GM12865 (cell line): ENCODE measurements at places on chromosomes 16 and 17.

- peak; percentile 69 for DNase-seq
Measured at GRCh38 chr17:42221886-42222745, 27.8 kb upstream of the GHDC start.

DNA sequence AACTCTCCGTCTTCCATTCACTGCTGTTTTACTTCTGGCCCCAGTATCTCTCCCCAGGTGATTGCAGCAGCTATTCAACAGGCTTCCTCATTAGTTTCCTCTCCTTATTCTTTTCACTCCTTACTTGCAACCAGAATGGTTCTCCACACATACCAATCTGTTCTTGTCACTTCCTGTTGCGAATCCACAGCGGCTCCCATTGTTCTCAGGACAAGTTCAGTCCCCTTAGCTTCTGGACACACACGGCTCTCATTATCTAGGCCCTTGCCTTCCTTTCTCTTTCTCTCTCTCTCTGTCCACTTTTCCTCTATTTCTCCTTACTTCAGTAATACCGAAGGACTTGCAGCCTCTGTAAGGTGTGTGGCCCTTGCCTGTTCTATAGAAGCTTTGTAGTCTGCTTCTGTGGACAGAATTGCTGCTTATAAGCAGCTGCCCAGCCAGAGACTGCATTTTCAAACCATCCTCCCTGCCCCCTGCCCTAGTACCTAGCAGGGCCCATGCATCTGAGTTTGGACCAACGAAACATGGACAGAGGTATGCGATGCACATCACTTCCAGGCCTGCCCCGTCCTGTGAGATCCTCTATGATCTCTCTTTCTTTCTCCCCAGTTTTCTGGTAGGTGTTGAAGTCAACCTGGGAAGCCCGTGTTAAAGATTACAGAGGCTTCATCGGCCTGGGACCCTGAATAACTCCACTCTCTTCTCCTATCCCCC is 45.7 kb downstream of the VAT1L start:
- no peak for DNase-seq

DNA sequence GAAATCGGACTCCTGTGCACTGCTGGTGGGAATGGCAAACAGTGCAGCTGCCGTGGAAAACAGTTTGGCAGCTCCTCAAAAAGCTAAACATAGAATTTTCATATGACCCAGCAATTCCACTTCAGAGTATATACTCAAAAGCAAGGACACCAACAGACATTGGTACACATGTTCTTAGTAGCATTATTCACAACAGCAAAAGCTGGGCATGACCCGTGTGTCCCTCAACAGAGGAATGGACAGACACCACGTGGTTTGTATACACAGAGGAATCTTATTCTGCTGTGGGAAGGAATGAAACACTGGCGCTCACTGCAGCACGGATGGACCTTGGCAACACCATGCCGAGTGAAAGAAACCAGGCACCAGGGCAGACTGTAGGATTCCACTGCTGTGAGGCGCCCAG is 16.0 kb downstream of the NPTX1 start:
- no peak for DNase-seq

- DNase-seq: no peak
Measured at GRCh38 chr17:38914741-38915638, 10.4 kb upstream of the LASP1NB start.

GRCh38 chr16:12833926-12834325 is 30.2 kb upstream of the CPPED1 start:
- no peak for DNase-seq

DNA sequence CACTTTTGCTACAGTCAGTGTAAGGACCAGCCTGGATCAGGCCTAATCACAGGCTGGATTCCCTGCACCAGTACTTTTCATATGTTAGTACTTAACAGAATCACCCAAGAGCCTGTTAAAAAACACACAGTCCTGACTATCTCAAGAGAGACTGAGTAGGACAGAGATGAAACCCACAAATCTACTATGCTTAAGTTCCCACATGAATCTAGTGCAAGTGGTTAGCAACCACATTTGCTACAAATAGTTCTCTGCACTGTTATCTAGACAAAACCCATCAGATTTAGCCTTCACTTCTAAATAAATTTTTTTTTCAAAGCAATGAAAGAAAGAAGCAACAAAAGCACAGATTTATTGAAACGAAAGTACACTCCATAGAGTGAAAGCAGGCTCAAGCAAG is 38.9 kb downstream of the SSH2 start:
- peak; percentile 12 for DNase-seq

- DNase-seq: no peak
Measured at GRCh38 chr17:20256144-20256543, 211.2 kb downstream of the LGALS9B start.

GRCh38 chr16:51500306-51500705 is 349.2 kb upstream of the SALL1 start:
- DNase-seq: no peak

- no peak for DNase-seq
Measured at GRCh38 chr17:72972263-72972951, 120.1 kb downstream of the SLC39A11 start.

DNA sequence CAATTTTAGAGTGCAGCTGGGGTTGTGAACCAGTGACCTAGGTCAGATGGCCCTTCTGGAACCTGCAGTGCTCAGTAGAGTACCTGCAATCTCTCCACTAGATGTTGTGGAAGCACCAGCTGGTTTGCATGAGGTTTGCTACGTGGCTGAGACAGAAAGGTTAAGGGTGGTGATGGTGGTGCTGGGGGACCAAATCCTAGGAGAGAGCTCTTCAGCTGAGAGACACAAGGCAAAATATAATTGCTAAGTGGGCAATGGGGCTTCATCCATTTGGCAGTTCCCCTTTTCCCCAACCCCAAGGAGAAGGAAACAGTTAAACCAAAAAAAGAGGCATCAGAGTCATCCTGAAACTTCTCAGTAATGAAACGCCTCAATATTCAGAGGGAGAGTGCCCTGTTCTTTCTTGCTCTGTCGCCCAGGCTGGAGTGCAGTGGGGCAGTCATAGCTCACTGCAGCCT is 13.9 kb downstream of the ITPRIPL2 start:
- DNase-seq: peak; percentile 76

- no peak for DNase-seq
Measured at GRCh38 chr16:10951026-10951425, 6.7 kb downstream of the CLEC16A start.

GRCh38 chr17:5286846-5287245 is 4.8 kb downstream of the RABEP1 start:
- DNase-seq: no peak

GRCh38 chr17:2056206-2057174 is 1.6 kb downstream of the HIC1 start:
- DNase-seq: peak; percentile 88

- DNase-seq: no peak
Measured at GRCh38 chr17:2385240-2386210, 15.3 kb downstream of the MNT start.

DNA sequence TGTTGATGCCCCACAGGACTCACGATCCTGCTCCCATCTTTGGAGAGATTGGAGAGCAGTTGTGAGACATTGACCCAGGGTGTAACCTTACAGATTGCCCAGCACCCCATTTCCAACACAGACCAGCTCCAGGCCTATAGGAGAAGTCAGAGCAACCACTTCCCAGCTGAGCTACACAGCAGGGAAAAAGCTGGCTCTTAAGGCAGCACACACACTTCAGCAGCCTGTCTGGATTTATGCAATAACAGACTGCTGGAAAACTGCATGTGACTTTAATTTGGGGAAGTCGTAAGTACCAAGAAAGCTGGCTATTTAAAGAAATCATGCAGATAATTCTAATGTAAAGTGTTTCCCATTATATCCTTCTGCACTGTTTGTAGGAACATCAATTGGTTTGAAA is 30.8 kb downstream of the NOG start:
- DNase-seq: no peak

- peak; percentile 16 for DNase-seq
Measured at GRCh38 chr17:45573924-45574770, 83.6 kb upstream of the PLEKHM1 start.

DNA sequence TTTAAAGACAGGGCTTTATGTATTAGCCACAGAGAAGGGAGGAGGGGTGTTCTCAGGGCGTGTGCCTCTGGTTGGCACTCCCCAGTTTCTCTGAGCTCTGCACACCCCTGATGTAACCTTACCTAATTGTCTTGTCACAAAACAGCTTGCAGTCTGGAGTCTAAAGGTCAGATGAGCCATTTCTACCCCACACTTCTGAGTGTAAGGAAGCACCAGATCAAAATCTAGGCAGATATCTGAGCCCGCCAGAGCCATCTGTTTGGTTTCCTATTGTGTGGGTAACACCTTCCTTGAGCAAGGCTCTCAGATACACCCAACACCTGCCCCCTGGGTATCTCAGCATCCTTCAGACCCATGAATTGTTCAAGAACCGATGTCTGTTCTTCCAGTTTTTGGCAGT is 15.5 kb downstream of the CDH1 start:
- DNase-seq: peak; percentile 39

GRCh38 chr17:1737531-1738291 is 5.0 kb upstream of the SERPINF2 start:
- DNase-seq: no peak

DNA sequence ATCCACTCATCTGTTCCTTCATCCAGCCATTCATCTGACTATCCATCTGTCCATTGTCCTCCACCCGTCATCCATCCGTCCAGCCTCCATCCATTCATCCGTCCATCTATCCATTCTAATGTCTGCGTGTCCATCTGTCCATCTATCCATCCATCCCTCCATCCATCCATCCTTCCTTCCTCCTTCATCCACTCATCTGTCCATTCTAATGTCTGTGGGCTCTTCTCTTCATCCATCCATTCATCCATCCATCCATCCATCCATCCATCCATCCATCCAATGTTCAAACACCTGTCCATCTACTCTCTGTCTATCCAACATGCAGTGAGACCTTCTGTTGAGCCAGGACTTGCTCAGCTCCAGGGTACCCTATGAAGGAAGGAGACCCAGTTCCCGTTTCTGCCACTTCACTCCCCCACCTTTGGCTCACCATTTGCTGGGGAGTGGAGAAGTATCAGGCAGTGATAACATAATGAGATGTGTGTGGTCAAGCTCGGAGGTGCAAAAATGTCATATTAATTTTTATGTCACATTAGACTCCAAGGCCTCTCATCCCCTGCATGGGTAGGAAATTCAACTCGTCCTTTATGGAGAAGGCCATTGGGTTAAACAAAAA is 36.5 kb upstream of the ADGRG1 start:
- DNase-seq: no peak

DNA sequence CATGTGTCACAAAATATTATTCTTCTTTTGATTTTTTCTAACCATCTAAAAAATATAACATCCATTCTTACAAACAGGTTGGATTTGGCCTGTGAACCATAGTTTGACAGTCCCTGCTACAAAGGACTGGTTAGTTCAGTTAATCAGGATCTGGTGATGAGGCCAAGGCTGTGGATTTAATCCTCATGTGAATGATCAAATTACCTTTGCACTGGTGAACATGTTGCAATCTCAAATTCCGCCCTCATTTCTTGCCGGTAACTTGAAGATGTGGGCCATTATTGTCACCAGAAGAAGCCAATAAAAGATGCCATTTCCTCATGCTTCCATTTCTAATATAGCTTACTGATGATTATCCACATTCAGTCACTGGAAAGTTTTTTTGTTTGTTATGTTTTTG is 35.3 kb upstream of the YPEL2 start:
- DNase-seq: no peak

DNA sequence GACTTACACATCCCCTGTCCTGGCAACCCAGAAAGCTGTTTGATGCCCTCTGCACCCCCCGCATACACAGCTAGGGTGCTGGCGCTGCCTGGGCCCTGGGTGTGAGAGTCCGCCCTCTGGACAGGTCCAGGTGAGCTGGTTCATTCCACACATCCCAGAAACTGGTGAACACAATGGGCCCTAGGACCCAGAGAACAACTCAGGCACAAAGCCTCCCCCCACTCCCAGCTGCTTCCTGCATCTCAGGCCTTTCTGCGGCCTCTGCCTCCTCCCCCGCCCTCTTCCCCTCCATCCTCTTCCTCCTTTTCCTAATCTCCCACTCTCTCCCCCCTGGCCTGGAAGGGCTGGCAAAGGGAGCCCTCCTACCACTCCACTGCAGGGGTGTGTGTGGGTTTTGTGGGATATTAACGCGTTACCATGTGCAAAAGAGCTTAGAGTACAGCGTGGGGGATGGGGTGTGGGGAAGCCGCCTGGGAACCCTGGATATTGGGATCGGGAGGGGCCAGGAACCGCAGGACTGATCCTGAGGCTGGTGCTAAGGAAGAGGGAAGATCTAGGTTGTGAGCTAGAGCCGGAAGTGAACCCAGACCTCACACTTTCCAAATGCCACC is 1.6 kb upstream of the PPP1R9B start:
- peak; percentile 87 for DNase-seq

GRCh38 chr16:89759746-89760340 is 38.5 kb downstream of the ZNF276 start:
- DNase-seq: no peak

- peak; percentile 78 for DNase-seq
Measured at GRCh38 chr17:46121841-46122485, 71.3 kb downstream of the KANSL1 start.

GRCh38 chr17:31900877-31901276 is 631 bp downstream of the UTP6 start:
- peak; percentile 22 for DNase-seq

- no peak for DNase-seq
Measured at GRCh38 chr17:364308-364707, 11.7 kb upstream of the RPH3AL start.
